Stomach (tissue), 19 donors: ENCODE measurements at places on chromosomes 7 and 10. TPM values are rescaled to one million over a fixed set of nuclear protein-coding genes. Genes with fewer than 3 reads are reported as not detected.

- no peak for DNase-seq
- H3K27me3 ChIP-seq: no peaks in the 10 kb centered on the region
- H3K36me3 ChIP-seq: peaks cover 25% of the 10 kb centered on the region
- peak overlapping the region; percentile 13 for H3K27ac ChIP-seq
- no peak overlapping the region for H3K4me3 ChIP-seq
Measured at GRCh38 chr7:134535272-134535918, 8.0 kb downstream of the AKR1B10 start.

- DNase-seq: peak; percentile 23
- H3K27ac ChIP-seq: no peak overlapping the region
- H3K27me3 ChIP-seq: no peaks in the 10 kb centered on the region
Measured at GRCh38 chr10:12500381-12501303, 151.3 kb downstream of the CAMK1D start.

DNA sequence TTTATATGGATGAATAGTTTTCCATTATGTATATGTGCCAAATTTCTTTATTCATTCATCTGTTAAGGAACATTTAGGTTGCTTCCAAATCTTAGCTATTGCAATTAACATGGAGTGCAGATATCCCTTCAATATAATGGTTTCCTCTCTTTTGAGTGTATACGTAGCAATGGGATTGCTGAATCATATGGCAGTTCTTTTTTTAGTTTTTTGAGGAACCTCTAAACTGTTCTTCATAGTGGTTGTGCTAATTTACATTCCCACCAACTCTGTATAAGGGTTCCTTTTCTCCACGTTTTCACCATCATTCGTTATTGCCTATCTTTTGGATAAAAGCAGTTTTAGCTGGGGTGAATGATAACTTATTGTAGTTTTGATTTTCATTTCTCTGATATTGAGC, 46.5 kb downstream of the FAS start:
- H3K36me3 ChIP-seq: no peaks in the 10 kb centered on the region
- no peak overlapping the region for H3K27ac ChIP-seq
- DNase-seq: no peak
- peaks cover 10% of the 10 kb centered on the region for H3K4me1 ChIP-seq
- no peaks in the 10 kb centered on the region for H3K27me3 ChIP-seq

DNA sequence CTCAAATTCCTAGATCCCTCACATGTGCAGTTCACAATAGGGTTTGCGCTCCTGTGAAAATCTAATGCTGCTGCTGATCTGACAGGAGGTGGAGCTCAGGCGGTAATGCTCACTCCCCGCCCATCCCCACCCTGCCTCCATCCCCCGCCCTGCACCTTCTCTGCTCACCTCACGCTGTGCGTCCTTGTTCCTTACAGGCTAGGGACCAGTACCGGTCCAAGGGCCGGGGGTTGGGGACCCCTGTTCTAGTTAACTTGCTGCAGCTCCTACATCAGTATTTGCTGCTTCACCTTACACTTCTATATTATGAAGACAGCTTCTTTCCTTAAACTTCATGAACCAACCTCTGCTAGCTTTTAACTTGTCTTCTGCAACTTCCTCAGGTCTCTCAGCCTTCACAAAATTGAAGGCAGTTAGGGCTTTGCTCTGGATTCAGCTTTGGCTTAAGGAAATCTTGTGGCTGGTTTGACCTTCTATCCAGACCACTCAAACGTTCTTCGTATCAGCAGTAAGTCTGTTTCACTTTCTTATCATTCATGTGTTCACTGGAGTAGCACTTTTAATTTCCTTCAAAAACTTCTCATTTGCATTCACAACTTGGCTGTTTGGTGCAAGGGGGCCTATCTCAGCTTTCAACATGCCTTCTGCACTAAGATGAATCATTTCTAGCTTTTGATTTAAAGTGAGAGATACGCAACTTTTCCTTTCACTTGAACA, 1.7 kb upstream of the TNKS2 start:
- DNase-seq: peak; percentile 78
- H3K27me3 ChIP-seq: no peaks in the 10 kb centered on the region
- peaks cover 2% of the 10 kb centered on the region for H3K36me3 ChIP-seq
- peaks cover 32% of the 10 kb centered on the region for H3K4me1 ChIP-seq
- H3K4me3 ChIP-seq: peak overlapping the region; percentile 84

DNA sequence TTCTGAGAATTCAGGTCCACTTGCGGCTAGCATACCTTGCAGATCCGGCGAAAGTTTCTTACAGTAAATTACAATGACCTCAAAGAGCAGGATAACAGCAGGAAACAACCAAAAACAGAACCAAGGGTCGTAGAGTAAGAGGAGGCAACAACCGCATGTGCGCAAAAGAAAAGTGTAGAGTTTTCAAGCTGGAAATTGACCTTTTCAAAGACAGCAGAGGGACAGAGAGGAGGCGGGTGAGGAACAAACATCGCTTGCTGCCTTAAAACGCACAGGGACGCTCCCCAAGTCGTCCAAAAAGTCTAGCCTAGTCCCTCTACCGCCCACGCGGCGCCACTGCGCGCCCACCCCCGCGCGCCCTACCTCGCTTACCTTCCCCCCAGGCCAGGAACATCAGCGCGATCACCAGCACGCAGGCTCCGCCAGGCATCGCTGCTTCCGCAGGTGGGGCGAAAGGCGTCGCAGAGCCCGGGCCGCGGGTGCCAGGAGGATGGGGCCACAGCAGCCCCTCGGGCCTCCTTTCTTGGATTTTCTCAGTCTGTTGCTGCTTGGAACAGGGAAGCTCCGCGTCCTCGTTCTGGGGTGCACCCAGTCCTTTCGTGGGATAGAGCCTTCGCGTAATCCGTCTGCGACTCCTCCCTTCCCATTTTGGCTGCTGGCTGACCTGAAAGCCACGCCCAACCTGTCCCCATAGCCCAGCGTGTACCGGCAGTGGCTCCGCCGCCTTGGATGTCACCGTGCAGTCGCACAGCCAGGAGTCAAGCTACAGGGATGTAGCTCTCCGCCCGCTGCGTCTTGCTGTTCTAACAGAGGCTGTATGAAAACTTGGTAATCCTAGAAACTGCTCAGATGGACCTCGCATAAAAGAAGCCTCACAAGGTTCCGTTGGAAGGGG, at the start of gene VWDE:
VWDE (minus strand) TSS at position 579 of the 895 bp plus-strand sequence; CDS start at position 430, 149 bp downstream.
- DNase-seq: peak; percentile 64
- H3K4me3 ChIP-seq: peak within 1 kb of the TSS; percentile 59
- H3K27ac ChIP-seq: no peak within 1 kb of the TSS
- H3K36me3 ChIP-seq: no peaks in the 10 kb centered on the region

DNA sequence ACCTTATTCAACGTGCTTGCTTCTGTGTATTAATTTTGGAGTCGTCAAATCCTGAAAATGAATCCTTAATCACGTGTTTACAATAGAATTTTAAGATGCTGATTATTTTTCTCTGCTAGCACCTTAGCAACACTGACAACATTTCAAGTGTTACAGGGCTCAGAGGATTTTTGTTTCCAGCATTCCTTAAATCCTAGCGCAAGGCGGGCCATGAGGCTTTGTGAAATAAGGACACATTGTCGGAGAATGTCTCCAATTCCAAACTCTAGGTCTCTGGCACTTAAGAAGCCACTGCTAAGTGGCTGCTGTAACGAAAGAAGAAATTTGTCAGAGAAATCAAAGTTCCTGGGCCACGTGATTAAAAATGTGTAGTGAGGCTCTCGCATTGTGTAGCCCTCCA, 390.9 kb upstream of the CELF2 start:
- H3K27me3 ChIP-seq: no peaks in the 10 kb centered on the region
- no peak overlapping the region for H3K27ac ChIP-seq
- H3K36me3 ChIP-seq: no peaks in the 10 kb centered on the region
- no peak for DNase-seq
- H3K4me1 ChIP-seq: no peaks in the 10 kb centered on the region

GRCh38 chr10:98224996-98225395, 43.0 kb downstream of the LOXL4 start:
- H3K27ac ChIP-seq: no peak overlapping the region
- H3K36me3 ChIP-seq: no peaks in the 10 kb centered on the region
- no peaks in the 10 kb centered on the region for H3K4me1 ChIP-seq
- H3K27me3 ChIP-seq: no peaks in the 10 kb centered on the region
- no peak for DNase-seq

- H3K27me3 ChIP-seq: no peaks in the 10 kb centered on the region
- H3K36me3 ChIP-seq: peaks cover 7% of the 10 kb centered on the region
- H3K27ac ChIP-seq: no peak overlapping the region
- no peak overlapping the region for H3K4me3 ChIP-seq
Measured at GRCh38 chr7:149245244-149245643, 5.8 kb downstream of the ZNF212 start.

DNA sequence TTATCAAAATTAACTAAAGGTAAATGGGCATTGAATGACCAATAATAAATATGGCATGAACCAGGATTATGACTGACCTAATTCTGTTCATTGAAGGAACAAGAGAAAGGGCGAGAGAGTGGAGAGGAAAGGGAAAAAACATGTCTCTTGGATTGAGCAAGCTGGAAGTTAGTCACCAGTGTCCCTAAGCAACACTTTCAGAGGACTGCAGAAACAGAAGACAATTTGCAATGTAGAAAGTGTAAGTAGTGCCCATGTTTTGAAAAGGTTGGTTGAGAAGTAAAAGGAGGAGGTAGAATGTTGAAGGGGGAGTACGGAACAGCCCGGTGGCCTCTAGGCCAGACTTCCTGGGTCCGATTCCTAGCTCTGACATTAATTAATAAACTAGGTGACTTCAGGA, 94.6 kb downstream of the FAS start:
- H3K27me3 ChIP-seq: no peaks in the 10 kb centered on the region
- DNase-seq: no peak
- no peaks in the 10 kb centered on the region for H3K4me1 ChIP-seq
- no peak overlapping the region for H3K4me3 ChIP-seq
- peak overlapping the region; percentile 9 for H3K27ac ChIP-seq

DNA sequence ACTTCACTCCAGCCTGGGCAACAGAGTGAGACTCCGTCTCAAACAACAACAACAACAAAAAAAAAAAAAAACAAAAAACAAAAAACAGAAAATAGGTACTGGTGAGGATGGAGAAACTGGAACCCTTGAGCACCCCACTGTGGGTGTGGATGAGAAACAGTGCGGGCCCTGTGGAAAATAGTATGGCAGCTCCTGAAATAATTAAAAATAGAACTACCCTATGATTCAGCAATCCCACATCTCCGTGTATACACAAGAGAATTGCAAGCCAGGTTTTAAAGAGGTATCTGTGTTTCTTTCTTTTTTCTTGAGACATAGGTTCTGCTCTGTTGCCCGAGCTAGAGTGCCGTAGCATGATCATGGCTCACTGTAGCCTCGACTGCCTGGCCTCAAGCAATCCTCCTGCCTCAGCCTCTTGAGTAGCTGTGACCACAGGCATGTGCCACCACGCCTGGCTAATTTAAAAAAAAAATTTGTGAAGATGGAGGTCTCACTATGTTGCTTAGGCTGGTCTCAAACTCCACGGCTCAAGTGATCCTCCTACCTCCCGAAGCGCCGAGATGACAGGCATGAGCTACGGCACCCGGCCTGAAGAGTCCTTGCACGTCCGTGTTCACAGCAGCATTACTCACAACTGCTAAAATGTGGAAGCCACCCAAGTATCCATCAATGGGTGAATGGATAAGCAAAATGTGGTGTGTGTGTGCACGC, 39.5 kb downstream of the EBF3 start:
- no peaks in the 10 kb centered on the region for H3K4me1 ChIP-seq
- H3K27me3 ChIP-seq: no peaks in the 10 kb centered on the region
- H3K36me3 ChIP-seq: no peaks in the 10 kb centered on the region
- no peak for DNase-seq
- H3K27ac ChIP-seq: no peak overlapping the region

GRCh38 chr7:39693812-39694211, 70.4 kb downstream of the RALA start:
- no peaks in the 10 kb centered on the region for H3K4me1 ChIP-seq
- H3K27ac ChIP-seq: no peak overlapping the region
- peaks cover 72% of the 10 kb centered on the region for H3K36me3 ChIP-seq
- no peaks in the 10 kb centered on the region for H3K27me3 ChIP-seq
- H3K4me3 ChIP-seq: no peak overlapping the region
- DNase-seq: no peak

DNA sequence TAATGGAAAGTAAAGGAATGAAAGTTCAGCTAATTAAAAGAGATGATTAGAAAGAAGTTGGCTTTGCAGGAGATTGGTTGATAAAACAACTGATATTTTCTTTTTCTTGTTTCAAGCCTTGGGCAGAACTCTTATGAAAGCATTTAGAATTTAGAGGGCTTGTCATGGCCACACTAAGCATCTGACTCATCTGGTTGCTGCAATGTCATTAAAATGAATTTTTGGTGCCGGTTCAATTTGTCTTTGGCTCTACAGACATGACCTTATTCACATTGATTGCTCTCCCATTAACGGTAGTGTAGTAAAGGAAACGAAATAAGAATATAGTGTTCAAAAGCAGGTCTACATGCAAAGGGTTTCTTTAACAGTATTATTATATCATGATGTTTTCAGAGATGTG, 1012.4 kb upstream of the C7orf33 start:
- no peaks in the 10 kb centered on the region for H3K4me1 ChIP-seq
- H3K27ac ChIP-seq: no peak overlapping the region
- no peak overlapping the region for H3K4me3 ChIP-seq
- H3K27me3 ChIP-seq: no peaks in the 10 kb centered on the region
- no peak for DNase-seq
- no peaks in the 10 kb centered on the region for H3K36me3 ChIP-seq

GRCh38 chr10:91887272-91888076, 21.8 kb downstream of the FGFBP3 start:
- H3K27me3 ChIP-seq: peaks cover 7% of the 10 kb centered on the region
- H3K4me3 ChIP-seq: peak overlapping the region; percentile 59
- H3K36me3 ChIP-seq: no peaks in the 10 kb centered on the region
- DNase-seq: peak; percentile 78
- peaks cover 13% of the 10 kb centered on the region for H3K4me1 ChIP-seq
- peak overlapping the region; percentile 12 for H3K27ac ChIP-seq

DNA sequence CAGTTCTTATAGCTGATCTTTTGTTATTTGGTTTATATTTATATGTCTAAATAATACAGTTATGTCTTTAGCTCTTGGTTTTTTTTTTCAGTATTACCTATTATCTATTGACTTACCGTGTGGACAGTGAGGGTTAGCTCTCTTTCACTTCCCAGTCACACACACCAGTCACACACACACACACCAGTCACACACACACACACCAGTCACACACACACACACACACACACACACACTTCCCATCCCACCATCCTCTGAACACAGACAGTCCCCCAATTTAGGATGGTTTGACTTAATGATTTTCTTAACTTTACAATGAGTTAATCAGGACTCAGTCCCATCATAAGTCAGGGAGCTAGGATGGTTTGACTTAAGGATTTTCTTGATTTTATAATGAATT, 18.9 kb upstream of the AGFG2 start:
- peaks cover 17% of the 10 kb centered on the region for H3K4me1 ChIP-seq
- no peaks in the 10 kb centered on the region for H3K27me3 ChIP-seq
- DNase-seq: no peak

- no peak overlapping the region for H3K27ac ChIP-seq
- H3K4me3 ChIP-seq: no peak overlapping the region
- no peaks in the 10 kb centered on the region for H3K36me3 ChIP-seq
- peaks cover 38% of the 10 kb centered on the region for H3K4me1 ChIP-seq
- H3K27me3 ChIP-seq: no peaks in the 10 kb centered on the region
Measured at GRCh38 chr10:35460852-35461460, 124.6 kb downstream of the CCNY start.

RARRES2 gene
- polyA plus RNA-seq: 232 TPM

DRGX gene
- not detected for polyA plus RNA-seq

TAS2R41 gene
- not detected for polyA plus RNA-seq

SRI gene
- 57.0 TPM for polyA plus RNA-seq

RELN gene
- polyA plus RNA-seq: 0.19 TPM
